ENCODE measurements at places on chromosomes 4 and X.
A peak's percentile ranks its signal among the peaks of the same experiment; 100 is the strongest.

DNA sequence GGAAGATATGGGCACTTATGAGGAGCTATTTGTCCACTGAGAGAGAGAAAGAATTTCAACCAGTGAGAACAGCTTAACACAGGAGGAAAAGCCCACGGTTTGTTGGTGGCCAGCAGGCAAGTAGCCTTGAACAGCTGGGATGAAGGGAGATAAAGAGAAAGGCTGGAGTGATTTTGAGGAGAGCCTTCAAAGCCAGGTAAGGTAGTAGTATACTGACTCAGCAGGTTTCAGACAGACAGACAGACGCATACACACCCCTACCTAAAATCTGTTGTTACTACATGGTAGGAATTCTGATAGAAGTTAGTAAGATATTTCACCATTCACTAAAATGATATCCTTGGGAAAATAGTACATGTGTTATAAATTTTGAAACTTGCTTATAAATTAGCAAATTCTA, 60.5 kb downstream of the SEC24D start:
- DNase-seq = no peak

- DNase-seq = peak; percentile 16
These were observed 196.4 kb upstream of the RADX start for GRCh38 chrX:106415276-106415895.

DNA sequence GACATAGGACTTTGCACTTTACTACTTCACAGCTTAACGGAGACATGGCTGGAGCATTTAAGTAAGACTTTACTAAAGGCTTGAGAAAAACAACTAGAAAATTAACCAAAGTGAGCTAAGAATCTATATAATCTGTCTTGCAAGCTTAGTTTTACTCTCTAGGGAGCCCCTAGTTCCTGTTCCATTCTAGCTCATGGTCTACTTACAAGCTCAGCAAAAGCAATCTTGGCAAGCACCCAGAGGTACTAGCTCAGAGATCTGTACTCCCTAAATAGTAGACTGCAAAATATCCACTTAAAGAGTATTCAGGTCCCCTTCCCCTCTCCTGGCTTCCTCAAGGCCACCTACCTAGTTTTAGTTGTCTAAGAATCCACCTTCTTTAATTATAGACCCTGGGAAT, 469.0 kb downstream of the IDS start:
- no peak for DNase-seq

DNA sequence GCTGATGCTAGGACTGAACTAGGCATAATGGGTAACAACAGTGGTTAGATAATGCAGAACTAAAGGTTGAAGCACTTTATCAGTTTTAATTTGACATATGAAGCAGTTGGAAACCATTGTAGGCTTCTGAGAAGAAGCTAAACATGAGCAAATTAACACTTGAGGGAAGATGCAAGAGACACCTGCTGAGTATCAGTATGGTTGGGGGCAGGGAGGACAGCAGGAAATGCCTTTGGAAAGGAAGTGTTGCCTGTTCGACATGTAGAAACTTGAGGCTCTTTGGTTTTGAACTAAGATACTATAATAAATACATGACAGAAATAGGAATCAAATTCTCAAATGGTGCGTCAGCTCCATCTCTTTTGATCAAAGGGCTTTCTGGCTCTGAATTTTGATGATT, 115.6 kb downstream of the FHIP1A start:
- DNase-seq = no peak

GRCh38 chrX:33892670-33893069, 239.4 kb downstream of the FAM47A start:
- DNase-seq = no peak
